ENCODE measurements at places on chromosomes 2 and 18.

GRCh38 chr2:44753552-44754285 is 187.8 kb upstream of the SIX3 start:
- no peak for DNase-seq

DNA sequence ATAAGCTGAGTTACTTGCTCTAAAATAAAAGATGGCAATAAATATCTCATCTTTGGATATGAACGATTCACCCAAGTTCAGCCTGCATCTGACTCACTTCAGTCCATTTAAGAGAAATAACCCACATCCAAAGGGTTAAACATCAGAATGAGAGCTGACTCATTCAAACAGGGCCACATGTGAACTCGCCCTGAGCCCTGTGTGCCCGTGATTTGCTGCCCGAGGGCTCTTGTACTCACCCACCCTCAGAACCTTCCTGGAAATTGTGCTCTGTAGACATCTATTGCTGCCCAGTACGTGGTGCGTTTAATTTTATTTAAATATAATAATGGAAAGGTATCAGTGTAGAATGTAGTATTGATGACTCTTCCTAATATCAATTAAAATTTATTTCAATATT is 66.9 kb upstream of the RBM44 start:
- DNase-seq = no peak

DNA sequence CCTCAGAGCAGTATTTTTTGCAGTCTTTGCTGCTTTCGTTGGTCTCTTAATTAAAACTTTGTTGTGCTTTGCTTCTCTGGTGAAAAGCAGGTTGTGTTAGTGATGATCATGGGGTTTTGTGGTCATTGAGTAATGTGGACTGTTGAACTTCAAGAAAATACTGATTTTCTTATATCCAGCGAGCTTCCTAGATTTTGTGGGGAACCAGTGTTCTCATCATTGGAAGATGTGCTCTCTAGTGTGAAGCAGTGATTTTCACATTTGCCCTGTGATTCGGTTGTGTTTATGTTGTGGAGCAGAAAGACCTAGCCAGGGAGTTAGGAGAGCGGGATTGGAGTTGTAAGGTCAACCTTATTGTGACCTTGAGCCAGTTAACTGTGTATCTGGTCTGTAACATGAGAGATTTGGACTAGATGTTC is 12.4 kb downstream of the ASAP2 start:
- DNase-seq = no peak

GRCh38 chr2:8141079-8141707 is 540.7 kb upstream of the ID2 start:
- DNase-seq = no peak

- no peak for DNase-seq
Observed at GRCh38 chr18:48775372-48776155, 175.2 kb downstream of the SMAD7 start.

- DNase-seq = no peak
Observed at GRCh38 chr2:237685408-237685807, 58.0 kb downstream of the LRRFIP1 start.

- DNase-seq = no peak
Observed at GRCh38 chr2:150653351-150653750, 165.9 kb upstream of the RND3 start.

- DNase-seq = no peak
Observed at GRCh38 chr2:167832868-167833287, 414.5 kb downstream of the STK39 start.

DNA sequence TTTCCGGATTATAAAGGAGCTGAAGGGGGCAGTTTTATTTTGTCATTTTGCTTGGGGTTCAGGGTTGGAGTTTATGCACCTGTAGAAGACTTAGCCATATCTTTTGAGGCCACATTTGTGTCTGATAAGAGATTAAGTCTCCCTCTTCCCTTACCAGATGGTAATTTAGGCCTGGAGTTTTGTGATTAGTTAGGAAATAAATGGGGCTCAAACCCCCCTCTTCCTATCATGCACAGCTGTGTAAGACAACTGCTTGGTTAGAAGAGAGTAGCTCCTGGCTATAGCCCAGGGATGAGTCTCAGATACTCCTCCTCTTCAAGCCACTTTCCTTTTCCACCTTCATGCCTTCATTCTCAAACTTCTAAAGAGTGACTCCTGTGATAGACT is 802 bp upstream of the SAP130 start:
- no peak for DNase-seq

GRCh38 chr2:233422649-233423551 is 68.6 kb downstream of the DGKD start:
- no peak for DNase-seq

DNA sequence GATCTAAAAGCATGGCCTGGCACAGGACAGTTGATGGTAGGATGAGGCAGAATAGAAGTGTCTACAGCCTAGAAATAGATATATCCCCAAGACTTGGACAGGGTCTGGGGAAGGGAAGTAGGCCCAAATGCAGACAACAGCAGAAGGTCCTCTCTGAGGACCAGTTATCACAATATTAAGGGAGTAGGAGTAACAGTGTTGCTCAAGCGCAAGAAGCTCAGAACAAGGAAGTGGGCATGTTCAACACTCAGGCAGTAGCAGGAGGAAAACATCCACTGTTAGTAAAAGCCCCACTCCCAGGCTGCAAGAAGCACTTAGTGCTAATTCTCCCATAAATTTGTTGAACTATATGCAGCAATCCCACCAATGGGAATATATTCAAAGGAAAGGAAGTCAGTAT is 314.7 kb downstream of the METTL4 start:
- DNase-seq = no peak

DNA sequence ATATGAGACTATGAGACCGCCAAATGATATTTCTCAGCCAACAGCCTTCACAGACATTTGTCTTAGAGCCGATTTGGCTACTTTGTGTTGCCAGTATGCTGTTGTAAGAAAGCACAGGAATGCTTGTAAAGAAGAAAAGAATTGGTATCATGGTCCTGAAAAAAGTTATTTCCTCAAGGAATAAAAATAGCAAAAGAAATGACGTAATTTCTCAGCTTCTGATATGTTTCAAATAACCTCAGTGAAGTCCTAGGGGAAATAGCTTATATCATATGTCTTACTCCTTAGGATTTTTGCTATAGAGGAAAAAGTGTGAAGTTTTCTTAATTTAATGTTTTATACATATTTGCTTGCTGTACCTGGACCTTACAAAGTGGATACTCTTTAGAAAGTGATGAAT is 23.0 kb downstream of the SCN1A start:
- DNase-seq = no peak

DNA sequence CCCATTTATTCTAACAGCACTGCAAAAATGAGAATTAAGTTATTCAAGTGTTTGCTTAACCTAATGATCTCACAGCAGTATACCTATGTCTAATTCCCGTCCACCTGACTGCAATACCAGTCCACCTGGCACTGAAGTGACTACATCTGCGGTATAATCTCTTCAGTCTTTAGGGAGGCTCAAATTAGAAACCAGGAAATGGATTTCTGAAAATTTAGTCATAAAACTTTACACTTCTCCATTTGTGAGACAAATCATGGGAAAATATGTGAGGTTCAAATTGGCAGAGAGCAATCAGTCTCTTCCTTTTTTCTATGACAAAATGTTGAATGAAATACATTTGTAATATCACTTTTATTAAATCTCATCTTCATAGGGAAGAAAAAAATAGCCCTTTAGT is 33.0 kb downstream of the FTCDNL1 start:
- no peak for DNase-seq

DNA sequence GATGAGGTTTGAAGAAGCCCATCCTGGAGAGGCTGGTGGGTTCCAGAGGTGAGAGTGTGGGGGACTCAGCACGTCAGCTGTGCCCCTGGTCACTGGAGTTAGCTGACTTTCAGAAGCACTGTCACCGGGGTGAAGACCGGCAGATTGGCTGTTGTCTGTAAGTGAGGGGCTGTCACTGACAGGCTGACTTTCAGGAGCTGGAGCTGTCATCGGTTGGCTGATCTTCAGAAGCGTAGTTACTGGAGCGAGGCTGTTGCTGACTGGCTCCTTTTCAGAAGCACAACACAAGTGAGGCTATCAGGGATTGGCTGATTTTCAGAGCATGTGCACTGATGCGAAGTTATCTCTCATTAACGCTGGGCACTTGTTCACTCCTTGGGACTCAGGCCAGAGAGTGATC is 738.4 kb upstream of the ID2 start:
- no peak for DNase-seq
